ENCODE measurements at places on chromosomes 11 and 22. TPM values are rescaled to one million over a fixed set of nuclear protein-coding genes. Genes with fewer than 3 reads are reported as not detected.

GRCh38 chr22:36923131-36923788, 9.8 kb downstream of the CSF2RB start:
- no peak overlapping the region for H3K4me3 ChIP-seq
- no peaks in the 10 kb centered on the region for H3K27me3 ChIP-seq
- no peak overlapping the region for H3K27ac ChIP-seq
- H3K4me1 ChIP-seq = peaks cover 4% of the 10 kb centered on the region
- DNase-seq = no peak
- H3K36me3 ChIP-seq = no peaks in the 10 kb centered on the region

Gene FOLH1
- total RNA-seq = 0.56 TPM

Gene ZNF74
- total RNA-seq = 44.9 TPM

Gene TRAPPC4
- 94.3 TPM for total RNA-seq

Gene RIMBP3B
- total RNA-seq = 0.19 TPM

Data from H1 (cell line).